ENCODE measurements at places on chromosomes 6 and 20.

DNA sequence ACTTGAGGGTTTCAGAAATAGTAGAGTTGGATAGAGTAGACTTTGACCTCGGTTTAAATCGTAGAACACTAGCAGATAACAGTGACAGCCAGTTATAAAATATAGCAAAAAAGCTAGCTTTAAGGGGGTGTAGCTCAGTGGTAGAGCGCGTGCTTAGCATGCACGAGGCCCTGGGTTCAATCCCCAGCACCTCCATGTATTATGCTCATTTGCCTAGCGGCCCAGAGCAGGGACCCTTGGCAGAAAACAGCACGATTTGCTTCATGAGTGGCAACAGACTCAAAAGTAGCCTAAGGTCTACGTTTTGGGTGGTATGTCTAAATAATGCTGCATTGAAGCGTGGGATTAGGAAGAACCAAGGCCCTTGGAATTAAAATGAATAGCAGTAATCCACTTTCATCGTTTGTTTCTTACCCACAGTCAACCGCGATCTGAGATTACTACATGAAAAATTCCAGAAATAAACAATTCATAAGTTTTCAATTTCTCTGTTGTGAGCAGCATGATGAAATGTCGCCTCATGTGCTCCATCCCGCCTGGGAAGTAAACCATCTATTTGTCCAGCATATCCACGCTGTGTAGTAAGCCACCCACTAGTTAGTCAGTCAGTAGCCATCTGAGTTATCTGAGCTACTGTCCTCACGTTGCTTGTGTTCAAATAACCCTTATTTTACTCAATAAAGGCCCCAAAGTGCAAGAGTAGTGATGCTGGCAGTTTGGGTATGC lies 184.9 kb downstream of the GPX5 start:
- DNase-seq = peak; percentile 79

DNA sequence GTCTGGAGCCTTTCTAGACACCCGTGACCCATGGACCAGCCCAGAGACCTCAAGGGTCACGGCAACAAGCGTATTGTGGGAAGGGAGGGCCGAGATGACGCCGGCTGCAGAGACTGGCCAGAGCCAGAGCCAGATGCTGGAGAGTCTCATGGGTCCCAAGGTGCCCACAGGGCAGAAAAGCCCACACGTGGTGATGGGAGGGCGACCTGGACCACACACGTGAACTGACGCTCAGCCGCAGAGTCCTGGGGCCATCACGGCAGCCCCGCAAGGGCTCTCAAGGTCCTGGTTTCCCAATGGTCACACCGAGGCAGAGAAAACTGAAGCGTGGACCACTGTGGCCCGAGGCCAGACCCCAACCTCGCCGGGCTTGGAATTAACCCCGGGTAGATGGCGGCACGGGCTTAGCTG lies 92.6 kb downstream of the YTHDF1 start:
- DNase-seq = no peak

DNA sequence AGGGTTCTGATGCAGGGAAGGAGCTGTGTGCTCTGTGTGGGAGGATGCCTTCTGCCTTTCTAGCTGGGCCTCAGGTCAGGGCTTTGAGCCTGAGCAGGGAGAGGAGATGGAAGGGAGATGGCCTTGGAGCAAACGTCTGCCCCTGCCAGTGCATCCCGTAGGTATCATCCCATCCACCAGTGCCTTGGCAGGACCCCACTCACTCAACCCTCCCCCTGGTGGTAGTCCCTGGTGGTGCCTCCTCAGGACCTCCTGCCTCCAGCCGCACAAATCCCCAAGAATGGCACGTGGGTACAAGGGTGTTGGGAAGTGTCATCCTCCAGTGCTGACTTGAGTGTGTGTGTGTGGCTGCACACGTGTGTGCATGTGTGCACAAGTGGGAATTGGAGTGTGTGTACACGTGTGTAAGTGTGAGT lies 23.1 kb upstream of the MICB start:
- no peak for DNase-seq

- DNase-seq = no peak
Measured at GRCh38 chr20:7171911-7172310, 404.4 kb downstream of the BMP2 start.

DNA sequence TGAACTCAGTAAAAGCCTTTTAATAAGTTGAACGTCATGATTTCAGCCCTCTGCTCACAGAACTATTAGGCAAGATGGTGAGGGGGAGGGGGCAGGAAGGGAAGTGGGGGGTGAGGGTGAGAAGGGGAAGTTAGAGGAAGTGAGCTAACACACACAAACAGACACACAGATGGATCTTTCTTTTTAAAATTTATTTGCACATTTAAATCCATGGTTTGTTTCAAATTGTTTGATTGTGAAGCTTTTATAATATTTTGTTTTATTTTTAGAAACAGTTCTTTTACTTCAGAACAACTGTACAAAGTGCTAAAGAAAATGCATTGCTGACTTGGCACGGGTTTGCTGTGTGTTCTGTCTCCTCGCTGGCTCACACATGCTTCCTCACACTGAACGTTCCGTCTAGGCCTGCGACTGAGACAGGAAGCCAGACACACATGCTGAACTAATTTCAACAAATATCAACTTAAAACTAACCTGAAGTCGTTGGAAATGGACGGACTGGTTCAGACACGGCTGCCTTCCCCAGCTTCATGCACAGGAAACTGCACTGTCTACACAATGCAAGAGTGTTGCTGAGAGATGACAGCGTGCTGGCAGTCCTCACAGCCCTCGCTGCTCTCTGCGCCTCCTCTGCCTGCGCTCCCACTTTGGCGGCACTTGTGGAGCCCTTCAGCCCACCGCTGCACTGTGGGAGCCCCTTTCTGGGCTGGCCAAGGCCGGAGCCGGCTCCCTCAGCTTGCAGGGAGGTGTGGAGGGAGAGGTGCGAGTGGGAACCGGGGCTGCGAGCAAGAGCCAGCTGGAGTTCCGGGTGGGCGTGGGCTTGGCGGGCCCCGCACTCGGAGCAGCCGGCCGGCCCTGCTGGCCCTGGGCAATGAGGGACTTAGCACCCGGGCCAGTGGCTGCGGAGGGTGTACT lies 8.1 kb upstream of the ZBP1 start:
- peak; percentile 42 for DNase-seq

DNA sequence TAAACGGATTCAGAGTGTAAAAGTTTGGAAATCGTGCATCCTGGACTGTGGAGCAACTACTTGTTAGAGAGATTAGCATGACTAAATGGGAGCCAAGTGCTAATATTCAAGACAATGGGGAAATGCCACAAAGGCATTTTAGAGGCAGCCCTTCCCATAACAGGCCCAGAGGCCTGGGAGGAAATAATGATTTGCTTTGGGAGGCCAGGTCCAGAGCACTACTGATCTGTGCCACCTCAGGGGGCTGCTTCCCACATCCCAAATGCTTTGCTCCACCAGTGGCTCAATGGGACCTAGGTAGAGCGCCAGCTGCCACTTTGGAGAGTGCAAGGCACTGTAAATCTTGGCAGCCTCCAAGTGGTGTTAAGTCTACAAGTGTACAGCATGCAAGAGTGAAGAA lies 91.9 kb upstream of the HSF2 start:
- DNase-seq = no peak

GRCh38 chr6:65646544-65646943 lies 60.5 kb downstream of the EYS start:
- DNase-seq = no peak

DNA sequence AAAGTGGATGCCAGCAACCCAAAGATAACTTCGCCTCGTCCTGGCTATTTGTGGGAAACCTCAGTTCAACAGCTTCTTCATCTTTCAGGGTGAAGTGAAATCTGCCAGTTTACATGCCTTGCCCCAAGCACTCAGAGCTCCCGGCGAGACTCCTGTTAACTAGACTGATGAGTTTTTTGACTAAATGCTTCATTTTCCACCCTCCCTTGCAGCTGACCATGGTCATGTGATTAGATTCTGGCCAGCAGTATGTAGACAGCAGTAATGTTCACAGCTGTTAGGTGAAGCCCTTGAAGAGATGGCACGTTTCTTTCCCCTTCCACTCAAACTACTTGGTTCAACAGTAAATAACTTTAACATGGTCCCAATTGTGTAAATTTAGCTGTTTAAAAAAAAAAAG lies 718.8 kb upstream of the FLRT3 start:
- DNase-seq = no peak

- DNase-seq = peak; percentile 22
Measured at GRCh38 chr20:43914311-43915210, at the start of gene TOX2. TSS of gene TOX2 (plus strand) at chr20:43914852. CDS start at chr20:43914892, 40 bp downstream.

- no peak for DNase-seq
Measured at GRCh38 chr6:121816906-121817540, 381.6 kb downstream of the GJA1 start.

DNA sequence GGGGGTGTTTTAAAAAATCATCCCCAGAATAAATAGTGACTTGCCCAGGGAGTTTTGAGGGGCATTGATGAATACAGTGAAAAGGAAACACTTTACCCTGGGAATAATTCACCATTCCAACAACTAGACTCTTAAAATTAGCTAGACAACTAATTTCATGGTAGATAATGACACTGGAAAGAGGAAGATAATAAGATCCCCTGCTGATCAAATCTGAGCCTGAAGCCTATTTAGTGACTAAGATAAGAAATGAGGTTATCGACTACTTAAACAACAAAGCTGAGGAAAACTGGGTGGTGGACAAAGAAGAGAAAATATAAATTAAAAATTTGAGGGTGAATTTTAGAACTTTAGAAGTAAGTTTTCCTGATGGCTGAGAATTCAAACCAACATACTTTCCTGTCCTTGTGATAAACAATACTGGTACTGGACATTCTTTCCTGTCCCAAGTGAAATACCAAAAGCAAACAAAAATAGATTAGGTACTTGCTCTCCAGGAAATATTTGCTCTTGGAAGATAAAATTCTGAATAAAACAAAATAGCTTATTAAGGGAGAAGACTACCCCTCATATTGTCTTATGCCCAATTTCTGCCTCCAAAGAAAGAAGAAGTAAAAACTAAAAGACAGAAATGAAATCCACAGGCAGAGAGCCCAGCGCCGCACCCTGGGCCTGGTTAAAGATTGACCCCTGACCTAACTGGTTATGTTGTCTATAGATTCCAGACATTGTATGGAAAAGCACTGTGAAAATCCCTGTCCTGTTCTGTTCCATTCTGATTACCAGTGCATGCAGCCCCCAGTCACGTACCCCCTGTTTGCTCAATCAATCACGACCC lies 64.0 kb upstream of the ADGRF4 start:
- DNase-seq = no peak

GRCh38 chr6:29099190-29099589 lies at the start of gene OR2J1:
TSS of gene OR2J1 (plus strand) at chr6:29099490. CDS start at chr6:29100943, 1,453 bp downstream.
- no peak for DNase-seq

- DNase-seq = peak; percentile 13
Measured at GRCh38 chr20:2421247-2421646, 40.5 kb downstream of the TGM6 start.

DNA sequence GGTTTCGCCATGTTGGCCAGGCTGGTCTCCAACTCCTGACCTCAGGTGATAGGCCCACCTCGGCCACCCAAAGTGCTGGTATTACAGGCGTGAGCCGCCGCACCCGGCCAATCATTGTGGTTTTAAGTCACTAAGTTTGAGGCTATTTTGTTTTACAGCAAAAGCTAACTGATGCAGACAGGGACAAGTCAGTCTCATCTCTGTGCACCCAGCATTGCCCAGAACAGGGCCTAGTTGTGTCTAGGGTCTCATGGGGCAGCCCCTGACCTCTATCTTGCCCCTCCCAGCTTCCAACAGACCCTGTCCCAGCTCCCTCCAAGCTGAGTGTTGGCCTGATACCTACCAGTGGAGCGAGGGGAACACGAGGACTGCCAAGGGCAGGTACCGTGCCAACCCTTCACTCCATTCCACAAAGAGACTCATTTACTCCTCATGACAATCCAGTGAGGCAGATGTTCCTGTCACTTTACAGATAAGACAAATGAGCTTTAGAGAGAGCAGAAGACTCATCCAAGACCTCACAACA lies 8.9 kb upstream of the RBCK1 start:
- DNase-seq = no peak

DNA sequence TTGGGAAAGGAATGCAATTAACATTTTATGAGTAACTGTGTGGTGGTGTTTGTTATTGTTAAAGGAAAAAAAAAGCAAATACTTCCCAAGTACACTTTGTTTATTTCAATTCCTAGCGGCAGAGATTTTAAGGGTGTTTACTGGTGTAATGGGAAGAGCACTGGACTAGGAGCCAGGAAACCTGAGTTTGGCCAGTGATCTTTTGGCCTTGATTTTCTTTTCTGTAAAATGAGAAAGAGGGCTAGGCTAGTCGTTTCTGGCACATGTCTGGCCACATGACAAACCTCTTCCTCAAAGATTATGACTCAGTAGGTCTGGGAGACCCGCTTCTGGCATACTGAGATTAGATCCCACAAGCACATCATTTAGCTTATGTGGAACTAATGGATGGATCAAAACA lies 428.1 kb upstream of the NOX3 start:
- no peak for DNase-seq

DNA sequence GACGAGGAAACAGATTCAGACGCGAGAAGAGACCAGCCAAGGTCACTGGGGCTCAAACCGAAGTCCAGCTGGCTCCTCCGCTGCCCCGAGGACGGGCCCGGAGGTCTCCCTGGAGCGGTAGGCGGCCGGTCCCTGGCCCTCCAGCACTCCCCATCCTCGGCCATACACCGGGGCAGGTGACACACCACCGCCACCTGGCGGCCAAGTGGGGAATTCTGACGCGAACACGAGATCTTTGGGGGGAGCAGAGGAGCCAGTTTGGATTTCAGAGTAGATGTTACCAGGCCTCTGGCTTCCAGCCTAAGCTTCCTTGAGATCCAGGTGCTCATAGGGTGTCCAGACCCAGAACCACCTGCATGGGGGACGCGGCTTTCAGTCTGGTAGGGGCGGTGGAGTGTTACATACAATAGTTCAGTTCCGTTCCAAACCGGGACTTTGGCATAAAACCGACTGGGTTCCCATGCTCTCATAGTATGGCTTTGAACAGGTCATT lies 16.1 kb downstream of the BPIFB1 start:
- peak; percentile 52 for DNase-seq

GRCh38 chr6:148625609-148626008 lies 121.2 kb upstream of the UST start:
- no peak for DNase-seq

DNA sequence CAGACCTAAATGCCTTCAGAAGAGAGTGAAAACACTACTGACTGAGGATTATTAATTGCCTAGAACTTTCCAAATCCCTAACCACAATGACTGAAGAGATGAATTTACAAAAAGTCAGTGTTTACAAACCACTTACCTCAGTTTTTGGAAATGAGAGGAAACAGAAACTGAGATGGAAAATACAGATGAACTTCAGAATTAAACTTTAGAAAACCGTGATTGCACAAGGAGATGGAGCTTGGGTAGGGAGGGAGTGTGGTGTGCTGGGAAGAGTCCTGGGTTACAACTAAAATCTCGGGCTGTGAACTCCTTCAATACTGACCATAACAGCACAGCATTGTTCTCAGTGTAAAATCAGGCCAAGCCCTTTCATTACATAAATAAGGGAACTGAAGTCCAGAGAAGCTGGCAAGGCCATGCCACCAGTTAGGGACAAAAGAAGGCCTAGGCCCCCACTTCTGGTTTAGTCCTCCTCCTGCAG lies 4.0 kb downstream of the ELMO2 start:
- DNase-seq = no peak

DNA sequence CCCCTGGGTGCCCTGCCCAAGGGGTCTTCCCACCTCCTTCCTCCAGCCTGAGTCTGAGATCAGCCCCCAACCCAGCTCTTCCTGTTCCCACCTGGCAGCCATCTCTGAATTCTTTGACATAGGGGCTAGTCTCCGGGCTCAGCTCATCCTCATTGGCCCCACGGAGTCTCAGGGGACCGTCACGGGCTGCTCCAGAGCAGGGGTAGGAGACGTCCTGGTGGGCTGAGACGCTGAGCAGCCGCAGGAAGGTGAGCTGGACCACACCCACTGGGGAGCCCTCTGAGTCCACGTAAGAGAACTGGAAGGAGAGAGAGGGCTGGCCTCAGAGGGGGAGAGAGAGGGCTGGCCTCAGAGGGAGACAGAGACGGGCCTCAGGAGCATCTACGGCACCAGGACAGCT lies 28.1 kb downstream of the COL11A2 start:
- DNase-seq = no peak
